Activated naive CD4-positive, alpha-beta T cell treated with anti-CD3 and anti-CD28 coated beads, Interleukin-2, amount 50 U/mL, for 16 hours (primary cell): ENCODE measurements at places on chromosomes 16 and 17.
A peak's percentile ranks its signal among the peaks of the same experiment; 100 is the strongest.

DNA sequence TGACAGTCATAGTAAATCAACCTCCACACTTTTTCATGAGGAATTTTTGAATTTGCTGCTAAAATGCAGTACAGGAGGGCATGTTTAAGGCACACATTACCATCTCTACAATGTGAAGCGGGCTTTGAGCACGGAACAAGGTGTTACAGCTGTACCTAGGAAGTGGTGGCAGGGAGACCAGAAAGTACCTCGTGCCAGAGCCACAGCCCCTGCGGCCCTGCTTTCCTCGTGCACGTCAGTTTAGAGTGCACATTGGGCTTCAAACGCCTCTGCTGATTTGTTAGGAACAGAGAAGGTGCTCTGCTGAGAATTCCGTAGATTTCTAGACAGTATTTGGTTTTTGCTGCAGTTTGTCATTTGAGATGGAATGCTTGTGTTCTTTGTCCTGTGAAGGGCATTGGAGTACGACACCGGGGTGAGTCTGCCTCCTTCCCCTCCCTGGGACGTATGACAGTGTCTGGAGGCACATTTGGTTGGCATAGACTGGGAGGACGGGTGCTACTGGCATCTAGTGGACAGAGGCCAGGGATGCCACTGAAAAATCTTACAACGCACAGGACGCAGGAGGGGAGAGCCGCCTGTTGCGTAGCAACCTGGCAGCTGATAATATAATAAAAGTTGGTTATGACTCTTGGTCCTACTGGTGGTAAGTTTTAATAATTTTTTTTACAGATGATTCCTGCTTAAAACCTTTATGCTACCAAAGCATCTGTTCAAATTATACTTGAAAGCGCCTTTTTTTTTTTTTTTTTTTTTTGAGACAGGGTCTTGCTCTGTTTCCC, 9.1 kb downstream of the FOXK2 start:
- DNase-seq, result no peak

DNA sequence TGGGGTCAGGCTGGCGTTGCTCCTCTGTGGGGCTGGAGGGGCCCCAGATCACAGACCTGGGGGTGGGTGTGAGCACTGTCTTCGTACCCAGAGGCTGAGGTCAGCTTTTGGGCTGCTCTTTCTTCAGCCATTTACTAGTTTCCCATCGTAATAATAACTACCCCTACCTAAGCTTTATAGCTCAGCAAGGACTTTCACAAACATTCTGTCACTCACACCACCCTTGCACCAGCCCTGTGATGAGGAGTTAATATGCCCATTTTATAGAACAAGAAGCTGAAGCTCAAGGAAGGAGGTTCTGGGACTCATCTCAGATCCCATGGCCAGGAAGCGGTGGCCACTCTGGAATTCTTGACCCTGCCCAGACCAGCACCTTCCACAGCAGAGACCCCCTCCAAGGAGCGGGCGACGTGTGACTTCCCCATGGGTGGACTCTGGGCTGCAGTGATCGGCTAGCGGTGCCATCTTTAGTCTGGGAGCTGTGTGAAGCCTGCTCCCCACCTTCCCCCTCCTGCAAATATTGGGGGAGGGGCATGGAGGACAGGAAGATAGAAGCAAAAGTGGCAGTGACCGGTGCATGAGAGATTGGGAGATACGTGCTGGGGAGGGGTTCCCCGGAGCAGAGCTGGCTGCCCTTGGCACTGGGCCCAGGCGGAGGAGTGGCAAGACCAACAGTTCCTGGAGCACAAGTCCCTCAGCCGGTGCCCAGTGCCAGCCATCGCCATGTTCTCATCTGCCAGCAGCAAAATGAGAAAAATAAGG, 81.8 kb upstream of the TOB1 start:
- no peak for DNase-seq

GRCh38 chr17:80477647-80478478, 1.5 kb upstream of the NPTX1 start:
- peak; percentile 58 for DNase-seq

- DNase-seq, result no peak
These were observed 46.2 kb upstream of the RBFOX3 start for GRCh38 chr17:79657036-79657435.

GRCh38 chr16:53305743-53306142, 128.5 kb upstream of the RBL2 start:
- no peak for DNase-seq

DNA sequence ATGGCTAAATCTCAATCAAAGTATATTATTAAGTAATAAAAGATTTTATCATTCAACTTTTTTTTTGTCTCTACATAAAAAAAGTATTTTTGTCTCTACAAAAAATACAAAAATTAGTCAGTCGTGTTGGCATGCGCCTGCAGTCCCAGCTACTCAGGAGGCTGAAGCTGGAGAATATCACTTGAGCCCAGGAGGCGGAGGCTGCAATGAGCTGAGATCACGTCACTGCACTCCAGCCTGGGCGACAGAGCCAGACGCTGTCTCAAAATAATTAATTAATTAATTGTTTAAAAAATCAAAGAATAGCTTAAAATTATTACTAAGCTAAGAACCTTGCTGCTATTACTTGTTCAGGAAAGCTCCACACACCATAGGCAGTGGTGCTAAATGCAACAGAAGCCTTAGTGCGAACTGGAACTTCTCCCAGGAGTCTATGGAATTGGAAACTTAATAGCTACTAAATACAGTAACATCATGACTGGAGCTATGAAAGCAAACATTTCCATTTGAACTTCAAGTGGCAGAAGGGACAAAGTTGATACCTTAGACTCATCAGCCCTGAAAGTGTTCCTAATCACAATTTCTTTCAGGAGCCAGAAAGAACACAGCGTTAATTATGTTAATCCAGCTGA, 22.6 kb downstream of the ADCY9 start:
- no peak for DNase-seq

DNA sequence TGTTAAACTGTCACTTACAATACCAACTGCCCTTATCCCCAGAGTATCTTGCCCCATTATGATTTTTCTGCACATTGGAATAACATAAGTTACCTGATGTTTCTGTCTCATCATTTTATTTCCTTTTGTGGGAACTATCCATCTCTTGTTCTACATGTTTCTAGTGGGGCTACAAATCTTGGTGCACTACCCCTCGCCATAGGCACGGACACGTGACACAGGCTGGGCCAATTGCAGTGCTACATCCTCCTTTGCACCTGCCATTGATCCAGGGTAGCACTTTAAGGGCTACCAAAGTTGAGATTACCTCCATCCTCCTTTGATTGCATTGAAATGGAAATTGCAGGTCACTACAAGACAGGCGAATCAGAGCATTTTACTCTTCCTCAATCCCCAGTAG, 14.2 kb upstream of the SYT17 start:
- DNase-seq, result no peak

DNA sequence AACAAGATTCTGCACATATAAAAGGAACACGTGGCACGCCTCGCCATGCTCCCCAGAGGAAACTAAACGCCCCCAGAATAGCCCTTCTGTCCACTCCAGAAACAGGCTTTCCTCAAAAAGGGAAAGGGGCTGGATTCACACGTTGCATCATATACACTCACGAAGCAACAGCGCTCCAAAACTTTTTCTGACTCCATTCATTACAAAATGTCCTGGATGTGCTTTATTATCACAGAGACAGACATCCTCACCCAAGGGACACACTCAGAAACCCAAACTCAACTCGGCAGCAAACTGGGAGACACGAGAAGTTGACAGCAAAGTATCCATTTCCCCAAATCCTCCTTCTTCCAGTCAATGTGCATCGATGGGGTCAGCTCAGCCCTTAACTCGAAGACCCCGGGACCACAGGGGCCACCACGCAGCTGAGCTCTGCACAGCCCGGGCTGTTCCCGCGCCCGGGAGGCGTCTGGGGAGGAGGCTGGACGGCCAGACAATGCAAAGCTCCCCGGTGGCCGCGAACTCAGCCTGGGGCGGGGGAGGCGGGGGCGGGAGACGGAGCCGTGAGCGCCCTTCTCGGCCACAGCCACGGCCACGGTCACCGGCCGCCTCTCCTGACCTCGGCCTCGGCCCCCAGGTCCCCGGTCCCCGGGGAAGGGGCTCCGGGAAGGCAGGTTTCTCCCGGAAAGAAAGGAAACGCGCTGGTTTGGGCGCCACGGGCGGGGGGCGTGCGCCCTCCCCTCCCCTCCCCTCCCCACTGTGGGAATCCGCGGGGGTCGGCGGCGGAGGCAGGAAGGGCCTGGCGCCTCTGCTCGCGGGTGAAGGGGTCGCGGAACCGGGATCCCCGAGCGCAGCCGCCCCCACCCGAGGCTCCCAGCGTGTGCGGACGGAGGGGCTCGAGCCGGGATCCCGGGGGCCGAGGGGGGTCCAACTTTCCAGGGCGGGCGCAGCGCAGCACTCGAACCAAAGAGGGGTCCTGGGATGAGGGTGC, 1.2 kb downstream of the NXN start:
- no peak for DNase-seq

DNA sequence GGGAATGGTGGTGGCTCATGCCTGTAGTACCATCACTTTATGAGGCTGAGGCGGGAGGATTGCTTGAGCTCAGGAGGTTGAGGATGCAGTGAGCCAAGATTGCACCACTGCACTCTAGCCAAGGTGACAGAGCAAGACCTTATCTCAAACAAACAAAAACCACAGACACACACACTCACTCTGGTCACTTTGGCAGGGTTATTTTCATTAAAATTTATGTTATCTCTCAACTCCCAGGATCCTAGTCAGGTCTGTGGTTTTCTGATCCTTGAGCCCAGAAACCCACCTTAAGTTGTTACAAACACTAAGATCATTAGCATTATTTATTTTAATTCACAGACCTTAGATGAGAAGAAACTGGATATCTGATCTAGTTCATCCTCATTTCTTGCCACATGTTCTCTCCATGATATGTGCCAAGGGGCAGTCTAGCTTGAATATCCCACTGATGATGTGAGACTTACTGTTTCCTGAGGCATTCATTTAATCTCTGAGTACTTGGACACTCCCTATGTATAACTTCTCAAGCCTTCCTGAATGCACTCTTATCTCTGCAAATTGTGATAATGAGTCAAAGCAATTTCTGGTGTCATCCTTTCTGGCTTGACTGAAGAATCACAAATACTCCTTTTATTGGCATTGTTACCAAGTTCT, 9.6 kb downstream of the ABHD15 start:
- no peak for DNase-seq
